Stimulated activated CD4-positive, alpha-beta T cell treated with anti-CD3 and anti-CD28 coated beads, Interleukin-4, amount 100 ng/mL, for 4 hours (primary cell): ENCODE measurements at places on chromosomes 1 and 21.

- no peak for DNase-seq
Measured at GRCh38 chr1:218217040-218217439, 68.1 kb upstream of the RRP15 start.

- no peak for DNase-seq
Measured at GRCh38 chr1:6096243-6097116, 50.8 kb downstream of the KCNAB2 start.

- DNase-seq, result no peak
Measured at GRCh38 chr1:17736625-17737024, 18.5 kb upstream of the ACTL8 start.

- no peak for DNase-seq
Measured at GRCh38 chr1:151711044-151711800, 5.4 kb downstream of the CELF3 start.

GRCh38 chr1:103230061-103230460 is 121.7 kb upstream of the COL11A1 start:
- DNase-seq, result no peak

DNA sequence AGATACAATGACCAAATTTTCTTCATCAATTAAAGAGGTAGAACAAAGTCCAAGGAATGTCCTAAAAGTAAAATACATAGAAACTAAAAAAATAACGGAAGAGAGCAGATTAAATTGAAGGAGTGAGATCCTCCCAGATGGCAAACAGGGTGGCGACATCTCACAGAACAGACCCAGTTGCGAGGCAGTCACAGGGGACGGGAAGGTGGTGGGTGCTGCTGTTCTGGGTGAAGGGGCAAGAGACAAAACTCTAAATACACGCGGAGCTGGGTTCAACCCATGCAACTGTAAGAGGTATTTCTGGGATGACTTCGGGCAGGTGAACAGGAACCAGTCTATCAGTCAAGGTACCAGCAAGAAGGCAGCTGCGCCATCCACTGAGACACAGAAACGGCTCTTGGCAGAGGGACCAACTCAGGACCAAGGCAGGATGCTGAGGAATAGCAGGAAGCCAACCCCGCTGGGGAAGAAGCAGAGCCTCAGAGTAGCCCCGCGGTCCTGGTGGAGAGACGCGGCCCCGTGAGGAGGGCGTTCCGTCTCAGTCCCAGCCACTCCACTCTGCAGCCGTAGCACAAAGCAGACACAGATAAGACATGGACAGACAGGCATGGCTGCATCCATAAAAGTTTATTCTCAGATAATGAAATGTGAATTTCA is 32.2 kb downstream of the WDR4 start:
- DNase-seq, result no peak
